ENCODE measurements at places on chromosomes 3 and 15. TPM values are rescaled to one million over a fixed set of nuclear protein-coding genes. Genes with fewer than 3 reads are reported as not detected.

DNA sequence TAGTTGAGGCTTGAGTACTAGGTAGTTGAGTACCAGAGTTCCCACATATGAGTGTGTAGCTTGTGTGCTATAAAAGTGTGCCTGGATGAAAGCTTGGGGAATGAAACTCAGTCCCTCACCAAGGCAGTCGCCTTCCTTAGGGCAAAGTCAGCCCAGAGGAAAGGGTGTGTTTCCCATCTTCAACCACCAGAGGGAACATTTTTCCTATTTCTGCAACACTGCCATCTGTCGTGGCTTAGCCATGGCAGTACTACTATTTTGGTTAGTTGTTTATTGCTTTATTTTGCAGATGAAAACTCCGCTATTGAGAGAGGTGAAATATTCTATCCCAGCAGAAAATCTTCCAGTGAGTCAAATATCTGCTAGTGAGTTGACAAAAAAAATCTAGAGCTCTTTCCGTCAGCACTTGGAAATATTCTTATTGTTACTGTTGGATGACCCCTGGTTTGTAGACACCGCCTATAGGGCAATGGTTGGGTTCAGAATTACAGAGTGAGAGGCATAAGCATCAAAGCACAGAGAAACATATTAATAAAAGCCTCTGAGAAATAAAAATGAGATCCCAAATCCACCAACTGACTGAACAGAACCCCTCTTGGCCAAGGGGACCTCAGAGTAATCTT lies 239.9 kb downstream of the CPNE4 start:
- peaks cover 31% of the 10 kb centered on the region for H3K27me3 ChIP-seq
- H3K4me1 ChIP-seq: no peaks in the 10 kb centered on the region
- H3K36me3 ChIP-seq: no peaks in the 10 kb centered on the region
- no peak overlapping the region for H3K27ac ChIP-seq

Gene SLC12A1
- not detected for total RNA-seq

DNA sequence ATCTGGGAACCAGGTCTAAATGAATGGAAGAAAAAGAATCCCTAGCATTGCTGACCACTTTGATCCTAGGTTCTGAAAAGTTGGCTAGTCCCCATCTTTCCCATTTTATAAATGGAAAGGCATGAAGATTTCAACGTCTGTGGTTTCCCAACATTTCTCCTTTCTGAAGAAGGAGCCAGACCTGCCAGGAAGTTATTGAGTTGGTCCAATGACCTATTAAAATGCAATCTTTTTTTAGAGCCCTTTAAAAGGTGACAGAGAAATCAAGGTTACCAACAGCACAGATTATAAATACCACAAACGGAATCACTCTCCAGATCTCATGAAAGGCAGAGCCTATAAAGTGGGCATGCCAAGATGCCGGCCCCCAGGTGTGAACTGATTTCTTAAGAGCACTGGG lies 505.6 kb upstream of the THBS1 start:
- peaks cover 1% of the 10 kb centered on the region for H3K36me3 ChIP-seq
- no peak overlapping the region for H3K27ac ChIP-seq
- no peaks in the 10 kb centered on the region for H3K27me3 ChIP-seq
- H3K4me1 ChIP-seq: peaks cover 30% of the 10 kb centered on the region
- H3K4me3 ChIP-seq: no peak overlapping the region

- no peak overlapping the region for H3K27ac ChIP-seq
- peaks cover 9% of the 10 kb centered on the region for H3K36me3 ChIP-seq
- no peak overlapping the region for H3K4me3 ChIP-seq
- DNase-seq: no peak
- H3K4me1 ChIP-seq: peaks cover 35% of the 10 kb centered on the region
These were observed 469.4 kb upstream of the ATP11B start for GRCh38 chr3:182323898-182324297.

Gene ENTPD3
- total RNA-seq: not detected

GRCh38 chr3:18258492-18258891 lies 166.6 kb downstream of the SATB1 start:
- H3K27me3 ChIP-seq: no peaks in the 10 kb centered on the region
- H3K36me3 ChIP-seq: no peaks in the 10 kb centered on the region
- no peak overlapping the region for H3K27ac ChIP-seq
- no peak for DNase-seq

GRCh38 chr3:64184621-64185020 lies 40.6 kb downstream of the PRICKLE2 start:
- no peaks in the 10 kb centered on the region for H3K27me3 ChIP-seq
- DNase-seq: no peak
- peak overlapping the region; percentile 96 for H3K27ac ChIP-seq

DNA sequence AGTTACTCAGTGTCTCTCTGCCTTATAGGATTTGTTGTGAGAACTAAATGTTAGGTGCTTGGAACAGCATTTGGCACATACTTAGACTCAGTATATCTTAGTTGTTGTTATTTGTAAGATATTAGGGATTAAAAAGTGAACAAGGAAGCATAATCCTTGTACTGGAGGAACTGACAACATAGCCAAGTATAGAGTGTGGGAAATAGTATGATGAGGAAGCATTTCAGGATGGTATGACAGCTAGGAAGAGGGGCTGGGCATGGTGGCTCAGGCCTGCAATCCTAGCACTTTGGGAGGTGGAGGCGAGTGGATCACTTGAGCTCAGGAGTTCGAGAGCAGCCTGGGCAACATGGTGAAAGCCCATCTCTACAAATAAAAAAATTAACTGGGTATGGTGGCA lies 16.6 kb upstream of the GCNT3 start:
- peaks cover 10% of the 10 kb centered on the region for H3K4me1 ChIP-seq
- no peaks in the 10 kb centered on the region for H3K36me3 ChIP-seq
- H3K27me3 ChIP-seq: peaks cover 13% of the 10 kb centered on the region

DNA sequence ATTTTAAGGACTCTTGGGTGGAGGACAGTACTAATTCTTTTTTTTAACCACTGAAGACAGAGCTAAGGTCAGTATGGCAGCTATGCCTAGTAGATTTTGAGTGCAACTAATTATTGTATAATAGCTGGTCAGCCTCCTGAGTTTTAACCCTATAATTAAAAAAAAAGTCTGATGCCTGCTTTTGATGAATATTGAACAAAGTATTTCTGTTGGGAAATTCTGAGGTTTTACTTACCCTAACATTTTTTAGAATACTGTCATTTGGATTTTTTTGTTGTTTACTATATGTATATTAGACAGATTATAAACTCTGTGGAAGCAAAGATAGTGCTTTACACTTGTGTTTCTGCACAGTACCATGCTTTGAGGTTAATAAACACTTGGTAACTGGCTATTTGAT lies 20.8 kb downstream of the TCF12 start:
- DNase-seq: no peak
- peaks cover 9% of the 10 kb centered on the region for H3K36me3 ChIP-seq
- no peaks in the 10 kb centered on the region for H3K27me3 ChIP-seq
- H3K27ac ChIP-seq: no peak overlapping the region

DNA sequence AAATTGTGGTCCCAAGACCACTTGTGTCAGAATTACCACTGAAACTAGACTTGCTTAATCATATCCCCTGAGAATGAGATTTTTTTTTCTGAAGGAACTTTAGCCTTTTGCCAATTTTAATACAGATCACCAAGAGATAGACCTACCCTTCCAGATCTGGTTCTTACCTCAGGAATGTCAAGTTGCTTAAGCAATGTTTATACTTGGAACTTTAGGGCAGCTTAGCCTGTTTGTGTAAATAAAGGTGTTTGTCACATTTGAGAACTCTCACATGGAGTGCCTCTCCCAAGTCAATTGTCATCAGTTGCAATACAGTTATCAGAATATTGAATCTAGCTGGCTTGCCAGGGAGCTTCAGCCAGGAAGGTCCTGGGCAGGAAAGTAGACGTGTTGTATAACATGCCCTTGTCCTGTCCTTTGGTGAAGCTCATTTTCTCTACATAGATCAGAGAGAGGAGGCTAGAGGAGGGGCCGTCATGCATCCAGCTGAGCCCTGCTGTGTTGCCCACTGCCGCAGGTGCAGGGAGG lies 3.9 kb downstream of the GPD1L start:
- DNase-seq: no peak
- H3K4me3 ChIP-seq: no peak overlapping the region
- H3K36me3 ChIP-seq: no peaks in the 10 kb centered on the region
